ENCODE measurements at places on chromosomes 5 and 9.

DNA sequence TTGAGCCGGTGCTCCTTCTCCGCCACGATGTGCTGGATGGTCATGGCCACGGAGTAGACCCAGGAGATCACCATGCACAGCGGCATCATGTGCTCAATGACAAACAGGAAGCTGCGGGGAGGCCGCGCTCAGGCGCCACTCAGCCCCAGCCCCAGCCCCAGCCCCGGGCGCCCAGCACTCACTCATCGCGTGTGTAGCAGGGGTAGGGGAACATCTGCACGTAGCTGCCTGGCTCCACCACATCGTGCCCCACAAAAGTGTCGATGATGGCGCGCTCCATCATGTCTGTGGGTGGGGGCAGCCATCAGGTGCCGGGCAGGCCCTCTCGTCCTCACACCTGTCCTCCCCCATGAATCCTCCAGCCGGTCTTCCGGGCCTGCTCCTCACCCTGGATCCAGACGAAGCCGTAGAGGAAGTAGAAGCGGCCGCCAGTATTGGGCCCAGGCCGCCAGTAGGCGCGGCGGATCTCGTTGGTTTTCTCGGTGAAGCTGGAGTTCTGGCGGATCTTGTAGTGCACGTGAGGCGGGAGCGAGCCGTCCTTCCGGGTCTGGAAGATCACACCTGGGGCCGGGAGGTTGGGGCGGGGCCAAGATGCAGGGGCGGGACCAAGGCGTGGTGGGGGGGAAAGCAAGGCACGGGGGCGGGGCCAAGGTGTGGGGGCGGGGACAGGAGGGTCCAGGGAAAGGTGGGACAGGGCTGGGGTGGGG is 10.1 kb downstream of the ABCA2 start:
- no peak for DNase-seq

DNA sequence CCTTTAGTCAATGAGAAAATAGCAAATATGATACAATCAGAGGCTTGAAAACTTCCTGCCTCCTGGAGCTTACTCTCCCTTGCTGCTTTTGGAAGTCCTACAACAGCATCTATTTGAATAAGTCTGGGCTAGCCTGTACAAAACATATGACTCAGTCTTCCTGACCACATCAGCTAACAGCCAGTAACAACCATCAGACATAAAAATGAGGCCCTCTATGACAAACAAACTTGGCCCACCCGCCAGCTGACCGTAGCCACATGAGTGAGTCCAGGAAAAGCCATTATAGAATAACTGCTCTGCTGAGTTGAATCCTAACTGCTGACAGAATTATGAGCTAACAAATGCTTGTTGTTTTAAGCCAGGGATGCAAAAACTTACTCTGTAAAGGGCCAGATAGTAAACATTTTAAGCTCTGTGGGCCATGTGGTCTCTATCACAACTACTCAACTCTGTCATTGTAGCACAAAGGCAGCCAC is 347.6 kb downstream of the PTPRD start:
- no peak for DNase-seq

GRCh38 chr9:72888943-72889342 is 63.9 kb downstream of the ALDH1A1 start:
- DNase-seq, result no peak

DNA sequence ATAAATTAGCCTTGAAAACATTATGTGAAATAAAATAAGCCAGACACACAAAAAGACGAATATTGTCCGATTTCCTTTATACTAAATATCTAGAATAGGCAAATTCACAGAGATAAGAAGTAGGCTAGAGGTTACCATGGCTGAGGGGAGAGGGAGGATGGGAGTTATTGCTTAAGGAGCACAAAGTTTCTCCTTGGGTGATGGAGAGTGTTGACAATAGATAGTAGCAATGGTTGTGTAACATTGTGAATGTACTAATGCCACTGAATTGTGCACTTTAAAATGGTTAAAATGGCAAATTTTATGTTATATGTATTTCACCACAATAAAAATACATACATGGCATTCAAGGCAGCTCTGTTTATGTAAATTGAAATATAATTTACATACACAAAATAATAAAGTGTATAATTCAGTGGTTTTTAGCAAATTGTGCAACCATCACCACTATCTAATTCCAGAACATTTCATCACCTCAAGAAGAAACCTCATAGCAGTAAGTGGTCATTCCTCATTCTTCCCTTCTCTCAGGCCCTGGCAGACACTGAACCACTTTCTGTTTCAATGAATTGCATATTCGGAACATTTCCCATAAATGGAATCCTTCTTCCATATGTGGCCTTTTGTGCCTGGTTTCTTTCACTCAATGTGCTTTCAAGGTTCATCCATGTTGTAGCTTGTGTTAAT is 59.2 kb downstream of the NDST1 start:
- DNase-seq, result no peak

DNA sequence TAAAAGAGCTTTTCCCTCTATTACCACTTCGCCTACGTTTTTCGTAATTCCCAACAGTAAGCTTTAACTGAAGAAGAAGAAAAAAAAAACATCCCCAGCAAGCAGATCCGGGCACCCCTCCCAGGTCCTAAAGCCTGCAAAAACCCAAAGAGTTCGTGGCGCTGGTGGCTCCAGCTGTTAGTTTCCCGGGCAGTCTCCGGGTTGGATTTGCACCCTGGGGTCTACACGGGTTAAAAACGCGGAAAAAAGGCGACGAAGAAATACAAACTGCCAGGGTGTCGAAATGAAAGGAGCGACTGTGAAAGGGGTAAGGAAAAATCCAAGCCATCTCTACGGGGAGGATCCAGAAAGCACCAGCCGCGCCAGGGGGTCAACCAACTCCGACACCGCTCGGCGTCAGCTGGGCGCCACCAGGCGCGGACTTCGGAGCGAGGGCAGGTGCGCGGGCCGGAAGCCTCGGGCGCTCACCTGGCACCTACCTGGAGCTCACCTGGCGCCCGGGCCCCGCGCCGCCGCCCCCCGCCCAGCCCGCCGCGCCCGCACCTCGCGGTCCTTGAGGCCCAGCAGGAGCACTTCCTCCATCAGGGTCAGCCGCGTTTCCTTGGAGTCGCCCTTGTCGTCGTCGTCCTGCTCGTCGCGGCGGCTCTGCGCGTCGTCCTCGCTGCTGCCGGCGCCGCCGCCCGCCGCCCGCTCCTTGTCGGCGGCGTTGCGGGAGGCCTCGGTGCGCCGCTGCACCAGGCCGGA is 680 bp downstream of the GOLPH3 start:
- DNase-seq, result peak; percentile 14
